ENCODE measurements at places on chromosomes 16 and 17. TPM values are rescaled to one million over a fixed set of nuclear protein-coding genes. Genes with fewer than 3 reads are reported as not detected.

MPV17L gene
- total RNA-seq, result 0.40 TPM

PRMT7 gene
- total RNA-seq, result 66.8 TPM

MT4 gene
- total RNA-seq, result not detected

MYH3 gene
- 5.1 TPM for total RNA-seq

RNF227 gene
- 4.7 TPM for total RNA-seq

YWHAE gene
- total RNA-seq, result 529 TPM

All from activated T-cell treated with anti-CD3 and anti-CD28 coated beads, Interleukin-2, amount 50 U/mL, for 4 hours (primary cell).